ENCODE measurements at places on chromosomes 12 and 14.
A peak's percentile ranks its signal among the peaks of the same experiment; 100 is the strongest.

- DNase-seq, result no peak
These were observed 36.1 kb upstream of the COL2A1 start for GRCh38 chr12:48040354-48040753.

GRCh38 chr12:123773375-123773774 is 11.3 kb downstream of the DNAH10 start:
- DNase-seq, result no peak

- no peak for DNase-seq
These were observed 687.3 kb upstream of the MIS18BP1 start for GRCh38 chr14:45940318-45940717.

GRCh38 chr12:101803978-101804377 is 26.8 kb downstream of the GNPTAB start:
- no peak for DNase-seq

DNA sequence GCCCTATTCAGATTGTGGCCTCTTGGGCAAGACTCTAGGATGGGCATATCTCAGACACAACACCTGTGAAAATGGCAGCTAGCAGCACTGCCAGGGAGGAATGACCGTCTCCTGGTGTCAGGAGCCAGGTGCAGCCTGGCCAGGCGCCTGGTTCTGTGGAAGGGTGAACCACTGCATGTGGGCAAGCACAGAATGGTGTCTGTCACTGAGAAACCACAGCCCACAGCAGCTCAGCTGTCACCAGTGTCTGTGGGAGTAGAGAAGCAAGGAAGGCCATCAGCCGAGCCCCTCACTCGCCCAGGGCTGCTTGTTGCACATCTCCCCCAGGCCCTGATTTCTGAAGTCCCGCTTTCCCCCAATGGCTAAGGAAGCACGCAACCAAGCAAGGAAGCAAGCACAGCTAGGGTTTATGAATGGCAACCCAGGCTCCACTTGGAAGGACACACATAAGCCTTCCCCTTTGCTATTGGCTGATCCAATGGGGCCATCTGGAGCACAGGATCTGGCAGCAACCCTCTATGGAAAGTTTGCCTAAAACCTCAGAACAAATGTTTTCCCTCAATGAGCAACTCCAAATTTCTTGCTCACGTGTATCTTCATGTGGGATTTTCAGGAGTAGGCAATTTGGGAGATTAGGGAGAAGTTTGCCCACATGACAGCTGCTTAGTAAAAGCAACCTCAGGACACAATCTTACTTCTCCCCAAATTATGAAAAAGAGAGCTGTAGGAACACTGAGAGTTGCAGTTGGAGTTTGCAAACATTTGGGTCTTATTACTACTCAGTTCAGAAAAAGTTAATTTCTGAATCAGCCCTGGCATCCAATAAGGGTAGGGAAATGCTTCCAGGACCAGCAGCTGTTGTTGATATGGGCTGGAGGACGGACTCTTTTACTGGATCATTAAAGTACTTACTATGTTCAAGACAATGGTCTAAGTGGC is 44.7 kb downstream of the GPHB5 start:
- DNase-seq, result no peak

GRCh38 chr12:48819986-48820725 is 1.9 kb downstream of the CACNB3 start:
- no peak for DNase-seq

GRCh38 chr12:22409377-22410164 is 75.1 kb upstream of the ST8SIA1 start:
- DNase-seq, result no peak

GRCh38 chr12:109991586-109991985 is 4.6 kb downstream of the GIT2 start:
- DNase-seq, result no peak

- no peak for DNase-seq
These were observed 189.8 kb upstream of the SLC16A7 start for GRCh38 chr12:59405992-59406391.

DNA sequence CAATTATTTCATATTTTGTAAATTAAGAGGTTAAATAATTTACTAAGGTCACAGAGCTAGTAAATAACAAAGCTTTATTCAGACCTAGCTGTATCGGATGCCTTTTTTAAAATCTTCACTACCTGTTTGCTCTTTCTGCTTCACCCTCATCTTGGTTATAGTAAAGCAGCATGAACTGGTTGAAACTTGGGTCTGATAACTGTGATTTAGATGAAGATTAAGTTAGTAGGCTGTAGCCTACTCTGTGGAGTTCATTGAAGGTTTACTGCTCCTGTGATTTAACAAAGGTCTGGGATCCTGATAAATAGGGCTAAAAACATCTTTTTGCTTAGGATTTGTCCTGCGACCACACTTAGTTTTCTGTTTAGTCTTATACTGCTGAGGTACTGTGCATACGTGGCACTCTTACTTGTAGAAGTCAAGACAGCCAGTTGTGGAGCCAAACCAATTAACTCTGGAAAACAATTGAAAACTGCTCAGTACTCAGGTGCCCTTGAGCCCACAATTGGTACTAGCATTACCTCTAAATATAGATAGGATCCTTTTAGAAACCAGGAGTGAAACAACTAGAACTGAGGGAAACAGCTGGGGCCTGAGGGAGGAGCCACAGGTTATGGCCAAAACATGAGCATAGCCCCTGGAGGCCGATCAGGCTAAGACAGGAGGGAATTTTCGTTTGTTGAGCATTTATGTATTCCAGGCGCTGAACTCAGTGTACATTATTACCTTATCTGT is 2.3 kb downstream of the SPATS2 start:
- peak; percentile 66 for DNase-seq

DNA sequence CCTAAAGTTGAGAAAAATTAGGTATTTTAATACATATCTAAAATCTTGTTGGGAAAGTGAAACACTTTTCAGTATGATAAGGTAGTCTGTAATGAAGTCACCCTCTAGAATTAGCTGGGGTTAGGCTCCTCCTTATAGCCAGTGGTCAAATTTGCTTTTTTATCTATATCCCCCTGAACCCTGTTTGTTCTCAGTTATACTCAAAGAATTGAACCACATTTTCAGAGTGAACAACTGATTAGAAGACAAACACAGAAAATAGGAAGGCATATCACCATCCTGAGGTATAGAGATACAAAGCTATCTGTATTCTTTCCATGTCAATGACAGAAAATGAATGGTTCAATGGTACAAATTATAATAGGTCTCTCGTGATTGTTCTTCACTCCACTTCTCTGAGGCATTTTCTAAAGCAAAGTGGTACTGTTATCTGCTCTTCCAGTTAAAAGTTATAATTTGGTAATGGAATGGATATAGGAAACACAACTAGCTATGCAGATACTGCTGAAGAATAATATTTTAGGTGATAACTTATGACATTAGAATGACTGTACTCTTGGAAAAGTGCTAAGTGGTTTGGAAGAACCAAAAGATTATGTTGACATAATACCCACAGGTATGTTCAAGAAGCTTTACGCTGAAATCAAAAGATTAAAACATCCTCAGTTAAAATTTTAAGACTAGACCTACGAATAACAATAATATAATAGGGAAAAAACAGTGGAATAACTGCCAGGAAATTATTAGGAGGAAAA is 27.6 kb downstream of the WASHC3 start:
- DNase-seq, result no peak

GRCh38 chr12:47736877-47737676 is 11.8 kb upstream of the ENDOU start:
- DNase-seq, result no peak

DNA sequence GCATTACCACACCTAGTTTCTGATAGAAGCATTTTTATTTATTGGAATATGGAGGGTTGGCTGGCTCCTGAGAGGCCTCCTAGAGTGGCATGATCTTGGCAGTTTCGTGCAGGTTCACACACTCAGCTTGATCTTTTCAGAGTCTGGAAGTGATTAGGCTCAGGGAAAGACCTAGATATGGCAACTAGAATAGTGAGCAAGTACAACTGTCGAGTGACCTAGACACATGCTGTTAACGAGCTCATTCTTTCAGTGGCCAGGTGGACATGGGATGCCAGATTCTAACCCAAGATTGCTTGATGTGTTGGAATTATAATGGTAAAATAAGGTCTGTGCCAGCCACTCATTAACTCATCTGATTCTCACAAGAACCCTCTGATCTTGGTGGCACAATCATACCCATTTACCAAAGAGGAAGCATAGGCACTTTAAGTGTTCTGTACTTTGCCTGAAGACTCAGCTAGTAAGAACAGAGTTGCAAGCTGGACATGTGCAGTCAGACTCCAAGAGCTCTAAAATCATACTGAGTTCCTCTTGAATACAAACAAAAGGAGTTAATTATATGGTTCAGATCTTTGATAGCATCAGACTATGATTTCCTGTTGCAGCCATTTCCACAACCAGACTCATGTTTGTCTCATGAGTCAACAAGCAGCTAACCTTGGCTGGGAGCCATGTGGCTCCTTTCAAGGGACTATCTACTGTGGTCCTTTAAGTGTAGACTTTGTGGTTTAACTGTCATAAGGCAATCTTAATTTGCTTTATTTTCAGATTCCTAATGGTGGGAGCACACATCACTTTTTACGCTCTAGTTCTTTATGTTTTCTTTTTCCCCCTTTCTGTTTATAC is 144.2 kb downstream of the PLEKHA5 start:
- peak; percentile 94 for DNase-seq

- DNase-seq, result peak; percentile 32
These were observed at the start of gene CCDC85C for GRCh38 chr14:99603471-99604277. CCDC85C (minus strand) TSS chr14:99604207; CDS start chr14:99603959, 248 bp downstream.

GRCh38 chr12:26286186-26286585 is 90.8 kb downstream of the SSPN start:
- no peak for DNase-seq

- no peak for DNase-seq
These were observed 263.8 kb downstream of the DIO2 start for GRCh38 chr14:79947440-79948054.

DNA sequence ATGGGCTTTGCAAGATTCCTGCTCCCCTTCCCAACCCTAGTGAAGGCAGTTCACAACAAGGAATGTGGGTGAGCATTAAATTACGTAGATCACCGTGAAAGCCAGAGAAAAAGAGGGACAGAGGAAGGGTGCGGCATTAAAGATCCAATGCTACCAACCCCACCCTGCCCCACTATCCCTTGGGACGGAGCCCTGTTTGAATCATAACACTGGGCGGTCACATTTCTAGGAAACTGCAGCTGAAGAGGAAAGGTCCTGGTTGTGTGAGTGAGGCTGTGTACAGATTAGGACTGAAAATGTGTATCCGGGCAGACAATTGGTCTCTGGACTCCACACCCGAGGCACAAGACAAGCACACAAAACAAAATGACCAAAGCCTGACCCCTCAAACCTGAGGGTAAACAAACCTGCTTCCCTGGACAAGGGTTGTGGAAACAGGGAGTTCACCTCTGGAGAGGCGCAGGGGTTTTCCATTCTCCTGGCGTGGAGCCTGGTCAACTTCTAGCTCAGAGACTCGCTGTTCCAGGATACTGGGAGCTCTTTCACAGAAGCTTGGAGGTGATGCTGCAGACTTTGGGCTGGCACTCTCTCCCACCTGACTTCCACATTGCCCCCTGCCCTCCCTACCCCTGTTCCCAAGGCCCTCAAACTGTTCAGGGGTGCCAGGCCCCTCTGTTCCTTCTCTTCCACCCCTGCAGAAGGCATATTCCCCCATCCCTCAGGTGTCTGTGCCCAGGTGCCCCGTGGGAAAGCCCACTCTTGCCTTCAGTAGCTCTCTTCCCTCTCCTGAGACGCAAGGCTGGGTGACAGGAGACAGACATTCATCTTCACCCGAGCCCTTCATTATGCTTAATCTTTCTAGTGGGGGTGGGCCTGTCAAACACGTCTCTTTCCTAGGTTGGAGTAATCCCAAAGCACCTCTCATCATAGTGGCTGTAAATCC is 16.5 kb downstream of the NINJ2 start:
- DNase-seq, result no peak

- peak; percentile 78 for DNase-seq
These were observed 1.5 kb upstream of the SRRM4 start for GRCh38 chr12:118979763-118980406.

DNA sequence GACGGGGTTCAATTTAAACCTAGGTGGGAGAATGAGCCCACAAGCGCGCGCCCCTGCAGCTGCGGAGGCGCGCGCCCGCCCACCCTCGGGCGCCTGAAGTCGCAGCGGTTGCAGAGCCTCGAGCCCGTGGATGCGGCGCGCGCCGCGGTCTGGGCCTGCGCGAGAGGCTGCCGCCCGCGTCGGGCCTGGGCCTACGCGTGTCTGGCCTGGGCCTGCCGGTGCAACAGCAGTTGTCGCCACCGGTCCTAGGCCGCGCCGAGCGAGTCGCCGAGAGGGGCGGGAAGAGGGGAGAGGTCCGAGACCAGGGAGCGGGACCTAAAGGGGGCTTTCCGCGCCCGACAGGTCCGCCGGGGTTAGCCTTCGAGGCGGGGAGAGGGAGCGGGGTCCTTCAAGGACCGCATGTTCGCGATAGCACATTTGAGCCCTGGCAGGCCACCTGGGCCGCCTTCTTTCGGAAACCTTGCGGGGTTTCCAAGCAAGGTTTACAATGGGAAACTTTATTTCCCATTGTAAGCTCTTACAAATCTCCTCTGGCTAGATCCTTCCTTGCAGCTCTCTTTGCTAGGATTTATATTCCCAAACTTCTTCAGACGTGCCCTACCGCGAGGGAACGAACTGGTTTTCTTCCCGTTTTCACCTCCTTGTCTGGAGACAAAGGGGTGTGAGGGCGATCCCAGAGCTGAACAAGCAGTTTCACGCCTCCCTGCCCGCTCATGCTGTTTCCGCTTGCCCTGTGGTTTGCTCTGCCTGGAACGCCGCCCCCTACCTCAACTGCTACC is 6.8 kb downstream of the SIX6 start:
- no peak for DNase-seq

GRCh38 chr14:70882776-70883492 is 24.3 kb upstream of the PCNX1 start:
- no peak for DNase-seq

- no peak for DNase-seq
These were observed 841.7 kb downstream of the VRK1 start for GRCh38 chr14:97638864-97639263.

- DNase-seq, result no peak
These were observed 8.0 kb upstream of the HIP1R start for GRCh38 chr12:122827258-122827657.

DNA sequence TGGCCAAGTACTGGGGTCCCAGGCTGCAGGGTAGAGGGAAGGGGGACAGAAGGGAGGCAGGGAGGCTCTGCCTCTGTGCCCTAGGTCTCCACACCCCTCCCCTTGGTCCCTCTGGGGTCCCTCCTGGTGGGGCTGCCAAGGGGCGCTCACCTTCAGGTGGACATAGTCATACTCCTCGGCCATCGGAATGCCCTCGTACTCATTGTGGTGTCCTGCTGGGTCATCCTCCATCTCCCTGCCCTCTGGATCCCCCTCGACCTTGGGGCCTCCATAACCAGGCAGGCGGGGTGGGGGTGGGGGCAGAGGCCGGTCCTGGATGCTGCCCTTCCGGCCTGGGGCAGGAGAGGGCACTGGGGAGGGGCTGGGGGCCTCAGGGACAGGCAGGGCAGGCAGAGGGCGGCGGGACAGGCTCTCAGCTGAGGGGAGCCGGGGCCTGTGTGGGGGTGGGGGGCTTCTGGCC is 5.8 kb downstream of the EFS start:
- DNase-seq, result no peak

- DNase-seq, result no peak
These were observed 13.8 kb upstream of the DHRS4 start for GRCh38 chr14:23939607-23940326.
